ENCODE measurements at places on chromosomes 13 and 19. TPM values are rescaled to one million over a fixed set of nuclear protein-coding genes. Genes with fewer than 3 reads are reported as not detected.

The SRRM5 gene
- total RNA-seq, result 0.37 TPM

The SOX1 gene
- total RNA-seq, result not detected

The CYP2A6 gene
- not detected for total RNA-seq

The CFAP97D2 gene
- total RNA-seq, result not detected

The EBPL gene
- total RNA-seq, result 55.8 TPM

DNA sequence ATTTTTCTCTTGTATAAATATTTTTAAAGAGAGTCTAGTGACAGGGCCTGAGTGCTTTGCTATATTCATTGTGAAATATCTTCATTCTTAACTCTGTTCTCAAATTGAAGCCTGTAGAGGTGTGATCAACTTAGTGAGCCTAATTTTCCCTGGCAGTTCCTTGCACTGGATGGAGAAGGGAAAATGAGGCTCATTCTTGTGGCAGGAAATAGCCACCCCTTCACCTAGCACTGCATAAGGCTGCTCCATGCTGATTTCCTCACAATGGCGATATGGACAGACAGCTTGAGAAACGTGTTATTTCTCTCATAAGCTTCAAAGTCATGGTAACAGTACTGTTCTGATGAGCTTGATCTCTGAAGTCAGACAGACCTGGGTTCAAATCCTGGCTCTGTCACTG, 146.2 kb downstream of the AKAP11 start:
- no peak for DNase-seq
- H3K27me3 ChIP-seq, result no peaks in the 10 kb centered on the region
- H3K36me3 ChIP-seq, result peaks cover 27% of the 10 kb centered on the region

Data from activated CD4-positive, alpha-beta T cell treated with anti-CD3 and anti-CD28 coated beads for 36 hours (primary cell).